ENCODE measurements at places on chromosomes 6 and 20.

GRCh38 chr6:133062077-133062476, 179.1 kb upstream of the EYA4 start:
- DNase-seq: no peak

DNA sequence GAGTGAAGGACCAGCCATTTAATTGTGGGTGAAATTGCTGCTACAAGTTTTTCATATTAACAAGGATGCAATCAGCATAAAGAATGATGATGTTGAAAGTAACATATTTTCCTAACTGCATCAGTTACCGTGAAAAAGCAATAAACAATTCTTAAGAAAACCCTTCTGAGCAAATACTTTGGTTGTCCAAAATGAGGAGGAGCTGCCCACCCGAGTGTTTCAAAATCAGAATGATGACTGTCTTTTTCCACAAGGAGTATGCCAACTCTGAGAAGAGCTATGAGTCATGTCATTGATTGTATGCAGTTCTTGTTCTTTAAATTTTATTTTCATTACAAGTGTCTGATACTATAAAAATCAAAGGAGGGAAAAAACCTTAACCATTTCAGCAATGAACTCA, 470.5 kb downstream of the COL12A1 start:
- DNase-seq: no peak

GRCh38 chr6:3456395-3456897, 404 bp downstream of the SLC22A23 start:
- DNase-seq: no peak

DNA sequence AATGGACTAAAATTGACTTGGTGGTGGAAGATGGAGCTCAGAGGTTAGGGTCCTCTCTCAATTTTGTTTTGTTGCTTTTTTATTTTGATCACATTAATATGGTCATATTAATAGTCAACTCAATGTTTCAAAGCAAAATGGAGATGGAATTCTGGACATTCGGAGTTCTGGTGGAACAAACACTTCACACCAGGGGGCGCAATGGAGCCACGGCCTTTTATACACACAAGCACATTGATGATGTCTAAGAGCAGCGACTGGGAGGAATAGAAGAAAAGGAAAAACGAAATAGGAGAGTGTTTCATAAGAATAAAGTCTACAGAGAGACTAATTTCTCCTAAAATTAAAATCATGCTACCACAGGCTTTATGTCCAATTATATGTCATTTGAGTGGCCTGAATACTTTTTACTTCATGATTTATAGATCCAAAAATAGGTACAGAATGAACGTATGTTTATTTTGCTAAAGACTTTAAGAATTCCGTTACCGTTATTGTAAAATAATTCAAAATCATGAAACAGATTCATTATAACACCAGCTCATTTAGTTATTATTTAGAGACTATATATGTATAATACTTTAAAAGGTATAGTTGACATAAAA, 197.6 kb upstream of the SASH1 start:
- DNase-seq: no peak

DNA sequence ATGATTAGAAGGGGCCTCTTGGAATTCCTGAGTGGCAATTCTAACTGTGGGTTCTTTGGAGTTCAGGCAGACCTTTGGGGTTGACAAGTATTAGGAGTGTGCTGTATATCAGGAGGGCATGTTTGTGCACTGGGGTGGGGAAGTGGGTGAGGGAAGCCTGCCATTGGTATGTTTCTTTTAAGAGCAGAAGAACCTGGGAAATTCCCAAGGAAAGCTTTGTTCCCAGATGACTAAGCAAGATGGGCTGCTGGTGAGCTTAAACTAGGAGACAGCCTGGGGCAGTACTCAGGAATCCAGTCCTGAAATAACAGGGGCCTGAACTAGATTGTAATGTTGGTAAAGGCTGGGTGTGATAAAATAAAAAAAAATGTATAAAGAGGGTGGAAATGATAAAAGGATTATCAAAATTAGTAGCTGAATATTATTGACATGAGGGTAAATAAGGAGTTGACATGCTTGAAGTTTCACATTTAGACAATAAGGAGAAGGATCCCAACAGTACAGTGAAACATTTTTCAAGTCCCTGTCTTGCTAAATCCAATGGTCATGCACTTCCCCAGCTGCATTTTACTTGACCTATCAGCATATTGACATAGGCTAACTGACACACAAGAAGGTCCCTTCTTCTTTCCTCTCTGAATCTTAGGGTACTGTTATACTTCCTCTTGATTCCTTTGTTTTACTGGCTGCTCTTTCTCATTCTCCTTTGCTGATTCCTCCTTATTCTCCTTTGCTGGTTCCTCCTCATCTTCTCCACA, 18.4 kb upstream of the IFNGR1 start:
- DNase-seq: no peak

- no peak for DNase-seq
Observed at GRCh38 chr6:27870291-27870870, 41.8 kb downstream of the OR2B2 start.

DNA sequence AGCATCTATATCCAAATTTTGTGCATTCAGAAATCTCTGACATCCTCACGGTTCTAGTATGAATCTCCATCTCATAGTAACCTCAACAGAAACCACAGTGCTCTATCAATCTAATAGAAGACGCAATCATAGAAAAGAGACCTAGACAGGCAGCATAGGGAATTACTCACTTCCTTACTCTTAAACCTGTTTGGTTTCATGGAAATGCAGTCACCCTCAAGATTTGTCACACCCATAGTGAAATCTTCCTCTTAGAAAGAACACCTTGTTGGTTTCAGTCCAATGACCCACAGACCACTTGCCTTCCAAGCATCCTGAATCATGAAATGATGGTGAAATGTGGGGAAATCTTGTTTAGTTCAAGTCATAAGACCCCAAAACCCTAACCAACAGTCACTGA, 166.1 kb upstream of the PRDM1 start:
- no peak for DNase-seq

DNA sequence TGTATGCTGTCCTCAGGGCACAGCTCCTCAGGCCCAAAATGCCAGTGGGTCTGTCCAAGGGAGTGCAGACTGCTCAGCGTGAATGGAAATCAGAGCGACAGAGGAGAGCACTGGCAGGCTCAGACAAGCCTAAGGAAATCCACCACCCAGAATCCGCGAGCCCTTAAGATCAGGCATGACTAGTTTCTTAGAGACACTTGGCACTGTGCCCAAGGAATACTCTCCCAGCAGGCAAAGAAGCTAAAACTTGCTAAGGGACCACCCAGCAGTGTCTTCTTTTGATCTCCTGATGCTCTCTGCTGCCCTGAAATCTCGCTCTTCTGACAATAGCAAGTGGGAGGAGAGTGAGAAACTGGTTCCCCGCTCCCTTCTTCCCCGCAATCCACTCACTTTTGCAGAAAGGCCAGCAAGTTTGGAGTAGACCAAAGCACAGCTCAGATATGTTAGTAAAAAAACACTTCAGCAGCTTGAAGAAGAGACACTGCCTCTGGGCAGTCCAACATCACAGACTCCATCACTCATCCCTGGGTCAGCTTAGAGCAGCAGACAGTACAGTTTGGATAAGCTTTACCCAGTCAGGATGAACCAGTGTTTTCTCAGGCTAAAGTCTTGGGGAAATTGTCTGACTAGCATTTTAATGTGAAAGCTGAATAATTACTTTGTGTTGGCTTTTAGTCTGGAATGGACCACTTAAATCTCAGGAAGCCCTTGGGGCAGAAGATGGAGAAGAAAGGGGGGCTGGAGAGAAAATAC, 32.4 kb downstream of the TRAF3IP2 start:
- DNase-seq: no peak
